ENCODE measurements at places on chromosomes 2 and 18.
A peak's percentile ranks its signal among the peaks of the same experiment; 100 is the strongest.

- DNase-seq = peak; percentile 58
Measured at GRCh38 chr2:134407154-134407890, 153.4 kb downstream of the MGAT5 start.

- peak; percentile 18 for DNase-seq
Measured at GRCh38 chr2:161552015-161552414, 72.2 kb upstream of the SLC4A10 start.

GRCh38 chr2:31129375-31130171, 8.7 kb downstream of the GALNT14 start:
- DNase-seq = no peak

- no peak for DNase-seq
Measured at GRCh38 chr18:65906621-65907034, 155.8 kb downstream of the CDH7 start.

GRCh38 chr2:207624185-207625013, 795 bp downstream of the METTL21A start:
- peak; percentile 14 for DNase-seq

DNA sequence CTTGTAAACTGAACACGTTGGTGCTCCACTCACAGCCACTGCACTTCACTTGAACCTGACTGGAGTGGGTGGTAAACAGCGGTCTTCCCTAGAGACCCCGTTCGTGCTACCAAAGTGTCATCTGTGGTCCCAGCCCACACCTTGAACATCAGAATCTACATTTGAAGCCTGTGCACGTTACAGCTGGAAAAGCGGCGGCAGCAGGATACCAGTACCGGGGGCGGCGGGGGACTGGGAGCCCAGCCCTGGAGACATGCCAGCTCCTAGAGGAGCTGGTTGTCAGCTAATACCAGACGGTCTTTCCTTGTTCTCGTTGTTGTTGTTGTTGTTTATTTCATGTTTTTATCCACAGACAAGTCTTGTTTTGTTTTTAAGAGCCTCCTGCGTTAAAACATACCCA, 156.7 kb downstream of the WDSUB1 start:
- DNase-seq = no peak

DNA sequence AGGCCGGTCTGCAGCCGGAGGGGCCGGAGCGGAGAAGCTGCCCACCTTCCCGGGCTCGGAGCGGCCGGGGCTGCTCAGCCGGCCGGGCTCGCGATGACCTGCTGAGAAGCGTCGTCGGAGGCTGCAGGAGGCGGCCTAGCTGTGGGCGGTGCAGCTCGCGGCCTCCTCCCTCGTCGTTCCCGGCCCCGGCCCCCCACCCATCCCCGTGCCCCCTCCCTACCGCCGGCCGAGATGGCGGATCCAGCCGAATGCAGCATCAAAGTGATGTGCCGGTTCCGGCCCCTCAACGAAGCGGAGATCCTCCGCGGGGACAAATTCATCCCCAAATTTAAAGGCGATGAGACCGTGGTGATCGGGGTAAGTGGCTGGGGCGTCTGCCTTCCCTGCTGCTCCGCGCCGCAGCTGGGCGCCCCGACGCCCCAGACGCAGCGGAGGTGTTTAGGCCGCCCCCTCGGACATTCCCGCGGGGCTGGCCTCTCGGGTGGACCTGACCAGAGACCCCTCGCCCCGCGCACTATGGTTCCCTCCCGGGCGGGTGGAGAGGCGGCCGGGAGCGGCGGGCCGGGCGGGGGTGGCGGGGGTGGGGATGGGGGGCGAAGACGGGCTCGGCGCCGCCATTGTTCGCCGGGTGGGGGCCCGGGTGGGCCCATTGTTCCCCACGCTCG, 492 bp downstream of the KIF5C start:
- DNase-seq = no peak

DNA sequence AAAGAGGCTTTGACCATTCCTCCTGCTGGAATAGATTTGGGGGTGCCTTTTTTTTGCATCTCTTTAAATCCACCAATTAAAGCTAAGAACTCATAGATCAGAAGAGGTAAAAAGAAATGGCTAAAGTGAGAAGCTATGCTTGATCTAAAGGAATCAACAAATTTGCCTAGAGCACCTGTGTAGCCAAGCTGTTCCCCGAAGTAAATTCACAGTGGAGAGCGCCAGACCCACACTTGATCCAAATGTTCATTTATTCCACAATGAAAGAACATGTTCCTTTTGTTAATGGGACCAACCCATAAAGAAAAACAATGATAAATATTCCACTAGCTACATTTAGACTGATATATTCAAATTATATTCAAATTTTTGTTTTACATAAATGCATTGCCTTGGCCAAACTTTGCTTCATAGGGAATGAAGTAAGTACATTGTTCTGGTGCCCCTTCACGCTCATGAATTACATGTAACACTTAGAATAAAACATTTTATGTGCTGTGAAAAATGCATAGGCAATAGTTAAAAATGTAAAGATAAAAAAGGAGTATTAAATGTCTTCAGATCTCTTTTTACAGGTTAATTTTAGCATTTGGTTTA, 167.4 kb downstream of the PKP4 start:
- no peak for DNase-seq

DNA sequence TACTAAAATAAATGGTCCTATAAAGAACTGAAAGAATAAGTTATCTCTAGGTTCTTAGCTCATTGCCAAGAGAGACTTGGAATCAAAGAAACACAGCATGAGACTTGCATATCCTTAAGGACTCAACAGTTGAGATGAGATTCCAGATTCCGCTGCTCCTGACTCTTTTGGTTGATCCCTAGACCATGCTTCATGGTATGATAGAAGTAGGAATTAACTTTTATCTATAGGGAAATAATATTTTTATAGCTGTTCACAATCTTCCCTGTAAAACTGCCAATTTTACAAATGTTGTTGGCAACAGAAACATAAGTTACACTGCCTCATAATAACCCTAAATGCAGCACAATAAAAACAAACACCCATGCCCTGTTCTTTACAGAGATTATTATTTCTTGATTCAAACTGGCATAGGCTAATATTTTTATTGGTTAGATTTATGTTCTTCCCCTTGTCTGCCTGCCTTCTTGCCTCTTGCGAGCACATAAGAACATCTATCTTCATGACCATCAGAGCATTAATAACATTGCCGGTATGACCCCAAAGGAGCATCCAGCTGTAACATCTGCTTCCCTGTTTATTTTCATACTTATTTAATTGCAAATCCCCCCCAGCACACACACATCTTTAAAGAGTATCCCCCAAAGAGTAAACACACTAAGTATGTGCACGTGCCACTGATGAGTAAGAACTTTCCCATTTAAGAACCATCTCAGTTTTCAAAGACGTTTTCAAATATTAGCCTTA, 735.7 kb upstream of the SLC8A1 start:
- no peak for DNase-seq

DNA sequence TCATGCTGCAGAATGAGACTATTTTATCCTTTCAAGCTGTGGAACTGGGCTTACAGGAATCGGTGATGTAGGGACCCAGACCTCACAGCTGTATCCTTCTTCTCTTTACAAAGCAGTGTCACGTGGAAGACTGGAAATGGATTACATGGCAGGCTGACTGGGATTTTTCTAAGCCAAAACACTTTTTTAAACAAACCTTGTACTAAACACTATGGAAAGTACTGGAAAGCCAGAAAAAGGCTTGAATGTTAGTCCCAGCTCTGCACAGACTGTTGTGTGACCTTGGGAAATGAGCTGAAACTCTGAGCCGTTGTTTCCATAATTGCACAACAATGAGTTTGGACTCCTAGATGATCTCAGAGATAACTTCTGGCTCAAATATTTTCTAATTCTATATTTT, 7.6 kb upstream of the ADAM23 start:
- no peak for DNase-seq

GRCh38 chr2:38654528-38655381, 11.2 kb upstream of the GALM start:
- DNase-seq = no peak

DNA sequence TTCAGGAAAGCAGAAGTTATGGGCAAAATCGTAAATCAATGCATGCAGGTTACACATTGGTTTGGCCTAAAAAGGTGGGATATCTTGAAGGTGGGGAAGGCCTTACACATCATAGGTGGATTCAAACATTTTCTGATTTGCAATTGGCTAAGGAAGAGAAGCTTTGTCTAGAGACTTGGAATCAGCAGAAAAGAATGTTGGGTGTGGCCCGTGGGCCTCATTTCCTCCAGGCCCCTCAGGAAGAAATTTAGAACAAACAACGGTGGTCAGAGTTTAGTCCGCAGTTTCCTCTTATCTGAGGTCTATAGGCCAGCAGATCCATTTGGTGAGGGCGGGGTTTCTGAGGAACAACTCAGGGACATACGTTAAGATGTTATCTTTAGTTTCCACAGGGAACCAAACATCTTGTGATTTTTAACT, 50.9 kb upstream of the AFF3 start:
- peak; percentile 45 for DNase-seq

- no peak for DNase-seq
Measured at GRCh38 chr18:26546170-26546874, 2.0 kb downstream of the KCTD1 start.

GRCh38 chr2:866887-867286, 83.8 kb upstream of the SNTG2 start:
- DNase-seq = no peak

GRCh38 chr18:54033052-54033451, 191.4 kb downstream of the MBD2 start:
- peak; percentile 8 for DNase-seq

DNA sequence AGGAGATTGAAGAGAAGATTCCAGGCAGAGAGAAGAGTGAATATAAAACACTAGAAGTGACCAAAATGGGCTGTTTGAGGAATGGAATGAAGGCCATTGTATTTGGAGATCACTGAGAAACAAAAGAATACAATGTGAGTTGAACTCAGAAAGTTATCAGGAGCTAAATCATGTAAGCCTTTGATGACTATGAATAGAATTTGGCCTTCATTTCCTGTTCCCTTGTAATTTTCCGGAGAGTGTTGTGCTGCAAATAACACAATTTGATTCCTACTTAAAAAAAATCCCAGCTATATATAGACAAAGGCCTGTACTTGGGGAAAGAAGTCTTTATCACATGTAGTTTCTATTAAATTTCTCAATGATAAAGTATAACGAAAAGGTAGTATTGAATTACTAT, 33.7 kb upstream of the KYNU start:
- no peak for DNase-seq

DNA sequence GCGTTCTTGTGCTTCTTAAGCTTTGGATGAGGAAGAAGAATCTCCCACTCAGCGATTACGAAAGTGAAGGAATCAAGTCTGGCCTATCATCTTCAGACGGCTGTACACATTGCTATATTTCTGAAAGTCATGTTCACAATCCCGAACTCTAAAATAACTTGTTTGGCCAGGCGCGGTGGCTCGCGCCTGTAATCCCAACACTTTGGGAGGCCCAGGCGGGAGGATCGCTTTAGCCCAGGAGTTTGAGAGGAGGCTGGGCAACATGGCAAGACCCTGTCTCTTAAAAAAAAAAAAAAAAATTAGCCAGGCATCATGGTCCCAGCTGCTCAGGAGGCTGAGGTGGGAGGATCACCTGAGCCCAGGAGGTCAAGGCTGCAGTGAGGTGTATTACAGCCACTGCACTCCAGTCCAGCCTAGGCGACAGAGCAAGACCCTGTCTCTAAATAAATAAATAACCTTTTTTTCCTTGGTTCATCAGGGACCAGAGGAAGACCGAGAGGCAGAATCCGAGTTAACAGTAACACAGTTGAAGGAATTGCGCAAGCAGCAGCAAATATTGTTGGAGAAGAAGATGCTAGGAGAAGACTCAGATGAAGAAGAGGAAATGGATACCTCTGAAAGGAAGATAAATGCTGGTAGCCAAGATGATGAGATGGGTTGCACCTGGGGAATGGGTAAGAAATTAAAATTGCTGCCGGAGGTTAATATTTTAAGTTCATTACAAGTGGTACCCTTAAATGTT, 1.1 kb downstream of the SLC4A1AP start:
- no peak for DNase-seq

DNA sequence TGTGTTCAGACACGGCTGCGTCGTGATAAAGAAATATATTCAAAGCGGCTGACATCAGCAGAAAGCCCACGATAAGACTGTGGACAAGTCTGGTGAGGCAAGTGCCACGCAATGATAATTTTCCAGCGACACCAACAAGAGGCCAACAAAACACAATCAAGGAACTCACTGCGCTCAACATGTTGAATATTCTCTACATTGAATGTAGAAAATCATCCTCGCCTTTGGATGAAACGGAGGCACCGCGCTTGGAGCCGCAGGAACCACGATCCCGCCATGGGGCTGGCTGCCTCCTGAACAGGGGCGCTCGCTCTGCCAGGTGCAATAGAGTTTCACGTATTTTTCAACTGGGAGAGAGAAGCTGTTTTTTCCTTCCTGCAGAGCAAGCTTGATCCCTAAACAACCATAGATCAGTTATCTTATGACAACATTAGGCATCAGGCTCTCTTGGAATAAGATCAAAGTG, 220.3 kb downstream of the ATAD2B start:
- DNase-seq = no peak

DNA sequence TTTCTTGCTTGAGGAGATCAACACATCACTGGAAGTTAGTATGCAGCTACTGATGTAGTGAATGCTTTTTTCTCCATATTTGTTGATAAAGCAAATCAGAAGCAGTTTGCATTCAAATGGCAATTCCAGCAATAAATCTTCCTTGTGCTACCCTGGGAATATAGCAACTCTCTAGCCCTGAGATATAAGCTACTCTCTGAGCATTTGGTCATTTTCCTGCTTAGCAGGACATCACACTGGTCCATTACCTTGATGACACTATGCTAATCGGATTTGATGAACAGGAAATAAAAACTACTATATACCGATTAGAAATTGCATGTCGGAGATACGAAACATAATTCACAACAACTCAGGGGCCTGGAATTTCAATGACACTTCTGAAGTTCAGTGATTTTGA, 152.7 kb downstream of the CBLN2 start:
- DNase-seq = no peak

DNA sequence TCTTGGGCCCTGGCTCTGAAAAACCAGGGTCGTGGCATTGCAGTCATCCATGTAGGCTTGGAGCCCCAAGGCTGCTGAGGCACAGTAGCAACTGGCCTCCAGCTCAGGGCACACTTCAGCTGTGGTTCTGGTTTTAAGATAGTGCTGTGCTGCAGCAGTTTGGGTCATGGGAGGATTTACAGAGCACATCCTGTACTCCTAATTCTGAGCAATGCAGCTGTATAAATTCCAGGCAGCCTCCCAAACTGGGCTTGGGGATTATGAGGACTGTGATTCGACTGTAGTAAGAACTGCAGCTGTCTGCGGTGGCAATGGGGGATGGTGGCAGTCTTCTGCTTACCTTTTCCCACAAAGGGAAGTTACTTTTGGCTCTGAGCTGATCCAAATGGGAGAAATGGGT, 536.3 kb upstream of the GCFC2 start:
- DNase-seq = no peak

DNA sequence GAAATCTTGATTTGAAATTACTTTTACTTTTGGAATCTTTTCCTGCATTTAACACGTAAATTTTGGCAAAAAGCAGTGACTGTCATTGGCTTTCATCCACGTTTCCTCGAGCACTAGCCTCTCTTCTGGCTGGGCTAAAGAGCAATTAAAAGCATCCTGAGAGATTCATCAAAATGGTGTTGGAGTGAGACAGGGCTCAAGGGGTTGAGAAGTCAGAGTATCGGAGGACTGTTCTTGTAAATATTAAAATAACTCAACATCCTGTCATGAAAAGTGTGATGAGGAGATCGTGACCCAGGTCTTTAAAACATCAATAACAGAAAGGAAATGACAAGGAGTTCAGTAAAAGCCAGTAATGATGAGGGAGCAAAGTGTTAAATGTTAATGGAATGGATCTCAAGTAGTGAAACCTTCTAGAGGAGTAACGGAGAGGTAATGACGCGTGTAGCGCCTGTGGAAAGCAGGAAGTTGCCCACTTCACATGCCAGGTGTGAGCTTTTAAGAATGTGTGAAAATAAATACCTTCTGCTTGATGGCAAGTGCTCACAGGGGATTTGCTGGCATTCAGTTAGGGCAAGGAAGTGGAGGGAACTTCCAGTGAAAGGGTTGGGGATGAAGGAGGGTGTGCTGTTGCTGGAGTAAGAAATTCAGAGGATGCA, 754.4 kb downstream of the ADCYAP1 start:
- no peak for DNase-seq
